Omental fat pad (tissue), 4 donors: ENCODE measurements at places on chromosomes 16 and 17. TPM values are rescaled to one million over a fixed set of nuclear protein-coding genes. Genes with fewer than 3 reads are reported as not detected.

Gene CCL1
- not detected for total RNA-seq

DNA sequence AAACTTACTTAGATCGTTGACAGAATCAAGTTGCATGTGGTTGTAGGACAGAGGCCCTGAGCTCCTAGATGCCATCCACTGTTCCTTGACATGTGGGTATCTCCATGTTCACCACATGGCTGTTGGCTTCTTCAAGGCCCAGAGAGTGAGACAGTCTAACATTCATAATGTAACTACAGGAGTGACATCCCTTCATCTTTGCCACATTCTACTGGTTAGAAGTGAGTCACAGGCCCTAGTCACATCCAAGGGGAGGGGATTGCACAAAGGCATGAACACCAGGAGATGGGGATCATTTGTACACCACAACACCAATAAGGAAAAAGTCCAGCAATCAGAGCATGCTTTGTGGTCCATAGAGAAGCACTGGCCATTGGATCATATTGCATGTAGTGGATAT, 56.6 kb downstream of the WSCD1 start:
- DNase-seq: no peak

- DNase-seq: no peak
These were observed 2.6 kb downstream of the BAIAP3 start for GRCh38 chr16:1335996-1336395.

GRCh38 chr16:14302399-14303181, 231.5 kb downstream of the MRTFB start:
- DNase-seq: no peak

- no peak for DNase-seq
These were observed 133.3 kb downstream of the TMEM132E start for GRCh38 chr17:34712481-34713195.

Gene KLHDC4
- total RNA-seq: 53.8 TPM

Gene CX3CL1
- 7.1 TPM for total RNA-seq

- no peak for DNase-seq
These were observed 2.0 kb downstream of the TMC5 start for GRCh38 chr16:19419698-19420075.

Gene C17orf78
- not detected for total RNA-seq

GRCh38 chr17:16438173-16438556, 22.8 kb downstream of the TRPV2 start:
- DNase-seq: no peak

- no peak for DNase-seq
These were observed 25.8 kb downstream of the ZNRF1 start for GRCh38 chr16:75024594-75024993.

DNA sequence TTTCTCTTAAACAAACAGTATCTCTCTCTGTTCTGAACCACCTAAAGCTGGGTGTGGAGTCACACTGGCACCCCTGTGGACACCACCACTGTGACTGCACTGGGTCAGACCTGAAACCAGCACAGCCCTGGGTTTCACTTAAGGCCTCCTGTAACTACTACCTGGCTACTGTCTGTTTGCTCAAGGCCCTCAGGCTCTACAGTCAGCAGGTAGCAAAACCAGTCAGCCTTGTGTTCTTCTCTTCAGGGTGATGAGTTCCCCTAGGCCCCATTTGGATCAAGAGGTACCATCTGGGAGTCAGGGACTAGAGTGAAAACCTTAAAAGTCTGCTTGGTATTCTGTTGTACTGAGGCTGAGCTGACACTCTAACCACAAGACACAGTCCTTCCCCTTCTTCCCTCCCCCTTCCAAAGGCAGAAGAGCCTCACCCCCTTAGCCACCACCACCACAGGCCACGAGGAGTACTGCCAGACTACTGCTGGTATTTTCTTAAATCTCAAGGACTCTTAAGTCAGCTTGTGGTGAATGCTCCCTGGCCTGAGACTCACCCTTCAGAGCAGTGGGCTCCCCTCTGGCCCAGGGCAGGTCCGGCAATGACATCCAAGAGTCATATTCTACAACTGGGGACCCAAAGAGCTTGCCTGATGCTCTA, 153.2 kb upstream of the MON1B start:
- no peak for DNase-seq

Gene CMTM1
- 0.95 TPM for total RNA-seq

Gene RGS9
- total RNA-seq: 1.1 TPM

DNA sequence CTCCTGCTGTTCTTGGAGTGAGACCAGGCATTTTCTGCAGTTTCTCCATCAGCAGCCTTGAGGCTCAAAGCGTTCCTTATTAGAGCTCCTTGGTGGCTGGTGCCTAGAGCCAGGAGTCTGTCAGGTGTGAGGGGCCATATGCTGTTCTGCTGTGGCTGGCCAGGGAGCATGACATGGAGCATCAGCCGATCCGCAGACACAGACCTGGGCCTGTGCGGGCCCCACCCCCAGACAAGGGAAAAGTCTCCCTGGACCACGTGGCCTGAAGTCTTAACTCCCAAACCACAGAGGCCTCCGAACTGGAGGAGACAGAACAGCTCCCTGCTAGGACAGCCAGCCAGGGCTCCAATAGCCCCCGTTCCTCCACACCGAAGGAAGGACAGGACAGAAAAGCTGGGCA, 162.7 kb upstream of the CIBAR2 start:
- DNase-seq: no peak

Gene KRT32
- not detected for total RNA-seq

Gene CACNA1H
- 11.9 TPM for total RNA-seq

GRCh38 chr16:84214451-84215066, 23.6 kb downstream of the ADAD2 start:
- no peak for DNase-seq

DNA sequence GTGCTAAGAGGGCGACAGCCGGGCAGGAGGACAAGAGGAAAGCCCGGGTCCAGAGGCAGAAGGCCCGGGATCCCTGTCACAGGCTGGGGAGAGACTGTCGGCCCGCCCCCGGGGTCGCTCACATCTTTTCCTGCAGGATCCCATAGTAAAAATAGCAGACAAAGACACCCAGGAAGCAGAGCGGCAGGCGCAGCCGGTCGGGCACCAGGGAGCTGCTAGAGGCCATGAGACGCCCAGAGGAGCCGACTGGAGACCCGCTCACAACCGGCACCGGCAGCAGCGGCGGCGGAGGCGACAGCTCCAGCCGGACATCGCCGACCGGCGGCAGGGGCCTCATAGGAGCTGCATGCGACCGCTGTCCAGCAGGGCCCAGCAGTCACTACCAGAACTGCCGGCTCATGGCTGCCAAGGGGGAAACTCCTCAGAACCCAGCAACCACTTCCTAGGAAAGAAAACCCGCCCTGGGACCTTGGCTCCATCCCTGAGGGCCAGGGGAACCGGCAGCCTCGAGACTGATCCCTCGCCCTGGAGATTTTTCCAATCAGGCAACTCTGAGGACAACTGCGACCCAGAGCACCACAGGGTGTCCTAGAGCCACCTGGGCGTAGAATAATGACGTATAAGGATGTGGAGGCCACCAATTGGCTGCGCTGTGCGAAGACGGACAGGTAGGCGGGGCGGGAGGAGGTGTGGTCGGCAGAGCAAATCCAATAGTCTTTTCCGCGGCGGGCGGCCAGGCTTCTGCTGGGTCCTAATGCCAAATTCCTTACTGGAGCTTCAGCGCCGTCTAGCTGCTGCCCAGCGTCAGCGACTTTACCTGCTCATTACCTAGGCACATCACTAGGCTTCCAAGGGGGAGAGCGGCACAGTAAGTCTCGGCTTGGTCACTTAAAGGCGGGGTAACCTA, at the start of gene SLC35B1:
Gene SLC35B1, minus strand, starts transcription at position 357 of the 907 bp plus-strand sequence. Its CDS starts 131 bp downstream, at position 226.
- peak; percentile 91 for DNase-seq

Gene KCNJ2
- 5.4 TPM for total RNA-seq

DNA sequence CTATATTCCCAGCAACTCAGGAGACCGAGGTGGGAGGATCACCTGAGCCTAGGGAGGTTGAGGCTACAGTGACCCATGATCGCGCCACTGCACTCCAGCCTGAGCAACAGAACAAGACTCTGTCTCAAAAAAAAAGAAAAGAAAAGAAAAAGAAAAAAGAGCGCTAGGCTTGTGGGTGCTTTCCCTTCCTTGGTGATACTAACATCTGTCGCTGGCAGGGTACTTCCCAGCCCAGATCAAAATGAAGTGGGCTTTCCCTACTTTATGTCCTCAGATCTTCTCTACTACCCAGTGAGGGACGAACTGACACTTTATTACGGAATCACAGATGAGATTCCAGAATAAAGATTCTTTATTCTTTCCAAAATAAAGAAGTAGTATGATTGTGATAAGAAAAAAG, 103.8 kb upstream of the NOL11 start:
- no peak for DNase-seq

GRCh38 chr17:33811984-33812577, 443.0 kb upstream of the CCL2 start:
- DNase-seq: no peak

Gene HAP1
- total RNA-seq: 0.47 TPM

DNA sequence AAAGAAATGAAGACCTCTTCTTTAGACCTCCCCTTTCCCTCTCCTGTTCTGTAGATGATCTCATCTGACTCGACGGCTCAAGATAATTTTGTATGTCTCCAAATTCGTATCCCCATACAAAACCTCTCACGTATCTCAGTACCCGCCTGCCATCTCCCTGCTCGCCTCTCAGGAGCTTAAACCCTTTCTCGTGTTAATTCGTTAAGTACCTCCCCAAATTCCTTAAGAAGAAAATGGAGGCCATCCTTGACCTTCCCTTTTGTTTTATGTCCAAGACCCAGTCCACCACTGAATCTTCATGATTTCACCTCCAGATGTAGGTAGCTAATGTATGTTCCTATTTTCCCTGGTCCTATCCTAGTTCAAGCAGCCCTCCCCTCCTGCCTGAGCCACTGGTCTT, 41.6 kb downstream of the OR3A1 start:
- DNase-seq: no peak

DNA sequence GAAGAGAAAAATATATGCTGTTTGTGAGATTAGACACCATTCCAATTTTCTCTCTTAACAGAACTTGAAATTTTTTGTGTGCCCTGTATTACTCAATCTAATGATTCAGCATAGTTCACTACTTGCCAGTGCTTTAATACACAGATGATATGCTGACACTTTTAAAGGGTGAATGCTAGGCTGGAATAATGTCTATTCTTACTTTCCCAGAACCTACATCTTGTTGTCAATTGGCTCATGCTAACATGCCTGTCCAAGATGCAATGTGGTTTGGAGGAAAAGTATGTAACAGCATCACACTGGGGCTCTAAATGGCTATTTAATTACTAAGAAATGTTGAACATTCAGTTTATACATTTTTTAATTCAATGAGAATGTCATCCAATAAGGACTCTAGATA, 7.6 kb upstream of the MAP2K6 start:
- DNase-seq: no peak

- DNase-seq: no peak
These were observed 42.4 kb upstream of the MEAK7 start for GRCh38 chr16:84546669-84547545.

GRCh38 chr17:31470592-31470991, 79.1 kb downstream of the RAB11FIP4 start:
- no peak for DNase-seq

GRCh38 chr17:76925441-76925891, 57.3 kb downstream of the MGAT5B start:
- no peak for DNase-seq
